MM.1S (cell line): ENCODE measurements at places on chromosomes 1 and 21.
A peak's percentile ranks its signal among the peaks of the same experiment; 100 is the strongest.

GRCh38 chr1:226568077-226568831 is 19.7 kb downstream of the STUM start:
- DNase-seq, result no peak
- H3K27ac ChIP-seq, result no peak overlapping the region
- no peaks in the 10 kb centered on the region for H3K4me1 ChIP-seq
- no peaks in the 10 kb centered on the region for H3K27me3 ChIP-seq
- H3K36me3 ChIP-seq, result no peaks in the 10 kb centered on the region

- DNase-seq, result no peak
- H3K4me3 ChIP-seq, result no peak overlapping the region
- H3K27me3 ChIP-seq, result no peaks in the 10 kb centered on the region
These were observed 1670.9 kb downstream of the PLA2G4A start for GRCh38 chr1:188499690-188500089.

DNA sequence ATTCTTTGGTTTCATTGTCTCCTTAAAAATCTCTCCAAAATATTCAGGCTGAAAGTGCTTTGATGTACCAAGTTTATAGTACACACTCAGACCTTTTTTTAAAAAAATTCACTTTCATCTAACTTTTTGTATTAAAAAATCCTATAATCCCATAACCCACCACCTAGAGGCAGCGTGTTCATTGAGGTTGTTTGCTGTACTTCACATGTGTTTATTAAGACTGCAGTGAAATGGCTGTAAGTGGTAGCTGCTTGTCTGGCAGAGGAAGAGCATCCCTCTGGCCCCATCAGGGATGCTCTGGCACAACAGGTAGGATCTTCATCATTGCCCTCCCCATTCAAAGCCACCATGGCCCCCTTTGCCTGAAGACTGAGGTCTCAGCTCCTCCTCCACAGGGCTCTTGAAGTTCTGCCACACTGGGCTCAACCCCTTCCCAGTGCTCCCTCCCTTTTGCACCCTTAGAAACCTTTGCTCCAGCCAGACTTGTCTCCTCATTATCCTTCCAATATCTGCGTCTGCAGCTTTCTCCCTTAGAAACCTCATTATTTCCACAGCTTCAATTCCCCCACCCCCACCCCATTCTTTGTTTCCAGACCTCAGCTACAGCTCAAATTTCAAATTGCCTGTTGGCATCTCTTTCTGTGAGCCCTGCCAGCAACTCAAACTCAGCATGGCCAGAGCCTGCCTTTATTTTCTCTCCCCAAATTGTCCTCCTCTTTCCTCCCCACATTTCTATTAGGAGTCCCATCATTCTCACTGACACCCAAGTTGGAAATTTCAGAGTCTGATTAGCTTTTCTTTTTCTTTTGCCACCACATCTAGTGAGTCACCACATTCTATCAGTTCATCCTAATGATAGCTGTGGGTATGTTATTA is 369.6 kb upstream of the USP24 start:
- no peaks in the 10 kb centered on the region for H3K36me3 ChIP-seq
- no peak for DNase-seq
- no peaks in the 10 kb centered on the region for H3K27me3 ChIP-seq
- H3K4me3 ChIP-seq, result no peak overlapping the region
- H3K27ac ChIP-seq, result no peak overlapping the region

DNA sequence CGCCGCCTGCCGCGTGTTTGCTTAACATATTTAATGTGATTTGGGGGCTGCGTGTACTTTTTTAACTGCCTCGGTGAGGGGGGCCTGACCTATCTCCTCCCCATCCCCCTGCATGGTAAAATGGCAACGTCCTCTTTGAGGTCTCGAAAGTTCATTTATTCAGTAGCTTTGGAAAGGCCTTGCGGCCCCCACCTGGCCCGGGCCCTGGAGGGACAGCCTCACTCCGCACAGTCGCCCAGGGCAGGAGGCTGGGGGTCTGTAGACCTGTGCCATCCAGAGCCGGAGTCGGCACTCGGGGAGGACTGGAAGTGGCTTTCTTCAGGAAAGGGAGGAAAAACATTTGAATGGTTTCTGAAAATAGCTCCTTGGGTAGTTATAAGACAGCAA is 38.0 kb upstream of the ACTRT2 start:
- H3K4me3 ChIP-seq, result no peak overlapping the region
- no peak for DNase-seq
- H3K4me1 ChIP-seq, result no peaks in the 10 kb centered on the region
- no peaks in the 10 kb centered on the region for H3K36me3 ChIP-seq

DNA sequence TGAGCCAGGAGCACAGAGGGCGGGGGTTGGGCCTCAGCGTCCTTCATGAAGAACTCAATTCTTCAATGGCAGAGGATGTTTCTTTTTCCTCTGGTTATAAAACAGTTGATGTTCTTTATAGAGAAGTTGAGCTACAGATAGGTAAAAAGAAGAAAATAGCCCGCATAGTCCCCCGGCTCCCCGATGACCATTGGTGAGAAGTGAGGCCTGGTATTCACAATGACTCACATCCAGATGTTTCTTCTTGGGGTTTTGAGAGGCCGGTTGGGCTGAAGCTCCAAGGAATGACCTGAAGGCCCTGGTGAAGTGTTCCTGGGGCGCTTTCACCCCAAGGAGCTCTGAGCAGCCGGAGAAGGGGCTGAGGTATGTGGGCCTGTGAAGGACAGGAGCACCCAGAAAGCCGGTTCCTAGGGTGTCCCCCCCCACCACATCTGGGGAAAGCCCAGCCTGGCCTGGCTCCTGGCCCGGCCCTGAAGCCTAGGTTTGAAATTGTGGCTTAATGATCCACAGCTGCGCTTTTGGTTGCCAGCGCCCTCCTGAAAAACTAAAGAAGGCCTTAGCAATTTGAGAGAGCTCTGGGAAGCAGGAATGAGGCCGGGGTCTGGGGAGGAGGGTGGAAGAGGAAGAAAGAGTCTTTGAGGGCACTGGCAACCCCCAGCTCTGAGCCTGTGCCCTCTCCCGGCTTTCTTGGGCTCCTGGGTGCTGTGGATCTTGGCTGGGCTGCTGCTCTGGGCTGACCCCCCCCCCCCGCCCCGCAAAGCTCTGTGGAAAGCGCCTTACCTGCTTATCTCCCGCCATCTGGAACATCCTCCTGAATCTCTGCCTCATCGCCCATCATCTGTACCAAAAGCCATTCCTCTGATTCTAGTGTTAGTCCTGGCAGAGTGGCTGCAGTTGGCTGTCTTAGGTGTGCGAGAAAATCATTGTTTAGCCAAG is 444.7 kb downstream of the CAMTA1 start:
- no peak overlapping the region for H3K27ac ChIP-seq
- no peak overlapping the region for H3K4me3 ChIP-seq
- H3K4me1 ChIP-seq, result no peaks in the 10 kb centered on the region

- no peak overlapping the region for H3K4me3 ChIP-seq
- no peaks in the 10 kb centered on the region for H3K36me3 ChIP-seq
- no peak for DNase-seq
- no peak overlapping the region for H3K27ac ChIP-seq
These were observed 75.2 kb upstream of the NEK2 start for GRCh38 chr1:211750599-211750998.

GRCh38 chr1:226482196-226482595 is 66.4 kb upstream of the STUM start:
- H3K27ac ChIP-seq, result no peak overlapping the region
- H3K4me3 ChIP-seq, result no peak overlapping the region
- H3K36me3 ChIP-seq, result no peaks in the 10 kb centered on the region
- H3K4me1 ChIP-seq, result no peaks in the 10 kb centered on the region
- H3K27me3 ChIP-seq, result no peaks in the 10 kb centered on the region

DNA sequence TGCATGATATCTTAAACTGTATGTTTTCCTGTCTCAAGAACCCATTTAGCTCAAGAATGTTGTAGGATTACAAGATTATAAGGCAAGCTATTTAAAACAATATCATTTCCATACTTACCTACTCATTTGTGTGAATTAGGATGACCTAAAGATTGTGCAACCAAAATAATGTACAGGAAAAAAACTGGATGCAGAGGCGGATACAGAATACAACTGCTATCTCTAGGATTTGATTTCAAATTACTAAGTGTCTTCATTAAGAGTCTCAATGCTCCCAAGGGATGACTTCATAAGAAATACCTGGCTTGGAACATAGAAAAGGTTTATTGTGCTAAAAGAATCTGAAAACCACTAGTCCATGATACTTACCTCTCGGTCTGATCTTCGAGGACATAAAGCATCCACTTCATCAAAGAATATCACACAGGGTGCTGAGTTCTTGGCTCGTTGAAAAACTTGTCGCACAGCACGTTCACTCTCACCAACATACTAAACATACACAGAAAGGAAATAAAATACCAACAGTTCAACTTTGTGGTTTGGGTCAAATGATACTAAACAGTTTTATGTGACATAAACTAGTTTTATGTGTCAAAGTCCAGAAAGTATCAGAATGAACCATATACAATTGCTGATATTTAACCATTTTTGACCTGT is 54.9 kb downstream of the NVL start:
- H3K27me3 ChIP-seq, result no peaks in the 10 kb centered on the region
- no peak overlapping the region for H3K4me3 ChIP-seq
- no peak for DNase-seq
- H3K4me1 ChIP-seq, result no peaks in the 10 kb centered on the region

DNA sequence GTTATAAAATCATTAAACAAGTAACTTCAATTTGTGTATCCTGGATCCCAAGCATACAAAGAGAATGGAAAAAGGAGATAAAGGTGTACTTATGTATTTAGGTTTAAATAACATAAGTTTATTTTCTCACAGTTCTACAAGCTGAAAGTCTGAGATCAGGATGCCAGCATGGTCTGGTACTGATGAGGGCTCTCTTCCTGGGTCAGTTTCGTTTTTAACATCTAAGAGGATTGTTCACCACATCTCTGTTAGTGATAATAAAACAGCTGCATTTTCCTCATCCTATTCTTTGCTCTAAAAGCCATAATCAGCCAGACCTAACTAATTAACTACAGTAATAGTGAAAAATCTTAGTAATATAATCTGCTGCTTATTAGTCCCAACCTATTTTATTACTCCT is 5.2 kb downstream of the EGLN1 start:
- no peaks in the 10 kb centered on the region for H3K36me3 ChIP-seq
- DNase-seq, result peak; percentile 57
- H3K4me1 ChIP-seq, result peaks cover 24% of the 10 kb centered on the region
- H3K4me3 ChIP-seq, result no peak overlapping the region
- no peaks in the 10 kb centered on the region for H3K27me3 ChIP-seq

DNA sequence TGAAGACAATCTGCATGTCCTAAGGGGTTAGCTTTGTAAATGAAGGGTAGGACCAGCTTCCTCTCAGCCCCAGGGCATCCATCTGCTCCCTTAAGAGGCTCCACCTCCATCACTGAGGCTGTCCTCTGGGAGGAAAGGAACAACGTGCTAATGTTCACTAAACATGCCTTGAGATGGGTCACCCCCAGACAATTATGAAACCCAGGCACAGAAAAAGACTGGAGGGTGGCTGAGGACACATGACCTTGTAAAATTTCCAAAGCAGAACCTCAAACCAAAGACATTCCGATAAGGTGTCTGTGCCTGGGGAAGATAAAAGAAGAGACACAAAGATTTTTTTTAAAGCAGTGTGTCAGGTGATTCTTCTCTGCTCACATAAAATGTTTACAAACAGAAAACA is 37.6 kb upstream of the ZNF124 start:
- no peak for DNase-seq
- H3K4me1 ChIP-seq, result peaks cover 37% of the 10 kb centered on the region
- H3K27ac ChIP-seq, result no peak overlapping the region
- peaks cover 24% of the 10 kb centered on the region for H3K36me3 ChIP-seq

GRCh38 chr1:237041461-237041794 is 556 bp upstream of the RYR2 start:
- H3K27me3 ChIP-seq, result no peaks in the 10 kb centered on the region
- no peak overlapping the region for H3K27ac ChIP-seq
- no peaks in the 10 kb centered on the region for H3K4me1 ChIP-seq
- DNase-seq, result no peak
- no peak overlapping the region for H3K4me3 ChIP-seq

DNA sequence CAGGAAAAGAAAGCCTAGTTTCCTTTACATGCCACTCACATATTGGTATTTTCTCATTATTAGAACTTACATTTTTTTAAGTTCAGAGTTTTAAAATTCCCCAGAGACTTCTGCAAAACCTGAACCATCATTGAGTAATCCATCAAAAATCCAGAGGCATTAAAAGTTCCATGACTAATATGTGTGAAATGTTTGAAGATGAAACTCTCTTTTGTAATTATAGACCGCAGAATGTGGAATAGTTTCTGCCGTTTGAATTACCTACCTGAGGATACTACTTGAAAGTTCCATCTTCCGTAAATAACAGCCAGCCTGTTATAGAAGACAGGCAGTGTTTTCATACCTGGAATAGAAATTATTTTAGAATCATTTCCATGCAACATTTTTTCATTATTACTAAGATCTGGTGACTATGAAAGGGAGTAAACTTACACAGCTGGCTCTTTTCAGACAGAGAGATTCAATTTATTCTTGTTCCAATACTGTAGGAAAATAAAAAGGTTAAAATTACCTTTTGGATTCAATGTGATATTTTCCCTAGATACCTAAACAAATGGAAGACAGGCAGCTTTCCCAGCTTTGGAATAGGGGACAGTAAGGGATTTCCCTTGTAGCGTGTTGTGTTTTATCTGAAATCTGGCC is 131.4 kb downstream of the ST6GALNAC5 start:
- no peak overlapping the region for H3K4me3 ChIP-seq
- no peaks in the 10 kb centered on the region for H3K4me1 ChIP-seq
- no peak for DNase-seq
- no peak overlapping the region for H3K27ac ChIP-seq
- H3K27me3 ChIP-seq, result no peaks in the 10 kb centered on the region

- H3K4me3 ChIP-seq, result no peak overlapping the region
- H3K36me3 ChIP-seq, result peaks cover 6% of the 10 kb centered on the region; the same call in 1 of the 2 replicates
- DNase-seq, result no peak
- no peak overlapping the region for H3K27ac ChIP-seq
- peaks cover 2% of the 10 kb centered on the region for H3K4me1 ChIP-seq
These were observed 12.4 kb downstream of the ANGEL2 start for GRCh38 chr1:213003256-213003655.

DNA sequence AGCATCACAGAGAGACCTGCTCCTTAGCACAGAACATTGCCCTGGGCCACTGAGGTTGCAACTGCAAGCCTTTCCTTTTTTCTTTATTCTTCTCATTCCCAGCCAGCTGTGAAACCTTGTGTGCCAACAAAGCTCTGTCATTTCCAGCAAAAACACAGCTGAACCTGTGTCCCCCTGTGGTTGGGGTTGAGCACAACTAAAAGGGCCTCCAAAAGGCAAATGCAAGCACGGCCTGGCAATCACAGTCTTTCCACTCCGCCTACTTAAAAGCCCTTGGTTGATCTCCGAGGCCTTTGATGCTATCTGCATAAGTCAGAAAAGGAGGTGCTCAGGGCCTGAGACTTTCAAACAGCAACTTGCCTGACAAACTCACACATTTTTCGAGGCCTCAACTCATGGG is 32.7 kb downstream of the SUSD4 start:
- H3K27me3 ChIP-seq, result no peaks in the 10 kb centered on the region
- no peaks in the 10 kb centered on the region for H3K36me3 ChIP-seq
- H3K4me1 ChIP-seq, result no peaks in the 10 kb centered on the region
- DNase-seq, result no peak
- H3K4me3 ChIP-seq, result no peak overlapping the region
- no peak overlapping the region for H3K27ac ChIP-seq
